Activated CD8-positive, alpha-beta memory T cell treated with anti-CD3 and anti-CD28 coated beads, Interleukin-2, amount 50 U/mL, for 48 hours (primary cell): ENCODE measurements at places on chromosomes 3 and 15.

- no peak for DNase-seq
Measured at GRCh38 chr15:52290800-52291199, 4.8 kb downstream of the MYO5C start.

DNA sequence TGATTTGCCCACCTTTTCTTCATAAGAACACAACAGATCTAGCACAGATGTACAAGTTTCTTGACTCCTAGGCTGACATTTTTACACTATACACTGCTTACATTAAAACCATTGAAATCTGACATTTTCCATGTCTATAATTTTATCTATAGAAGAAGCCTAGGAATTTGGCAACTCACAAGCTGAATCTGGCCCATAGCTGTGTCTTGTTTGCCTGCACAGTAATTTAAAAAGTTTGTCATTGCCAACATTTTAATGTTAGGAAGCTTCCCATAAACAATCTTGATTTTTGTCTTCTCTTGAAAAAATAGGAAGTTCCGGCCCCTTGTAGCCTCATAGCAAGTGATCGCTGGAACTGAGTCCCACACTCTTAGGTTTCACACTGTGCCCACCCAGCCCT lies 394.6 kb upstream of the AZI2 start:
- DNase-seq: no peak

- no peak for DNase-seq
Measured at GRCh38 chr15:101317336-101317872, 22.4 kb upstream of the SNRPA1 start.

DNA sequence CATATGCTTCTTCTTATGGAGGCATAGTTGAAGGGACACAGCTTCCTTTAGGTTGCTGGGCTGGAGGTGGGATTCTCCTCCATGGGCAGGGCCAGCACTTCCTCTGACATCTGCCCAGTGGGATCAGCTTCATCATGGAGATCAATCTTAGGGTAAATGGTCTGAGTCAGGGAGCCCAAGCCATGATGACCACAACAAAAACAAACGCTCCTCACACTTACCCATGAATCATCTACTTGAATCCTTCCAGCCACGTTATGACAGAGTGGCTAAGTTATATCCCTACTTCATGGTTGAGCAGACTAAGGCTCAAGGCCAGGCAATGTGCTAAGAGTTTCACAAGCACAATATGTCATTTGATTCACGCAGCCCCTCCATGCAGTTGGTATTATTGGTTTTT lies 87.2 kb upstream of the NMNAT3 start:
- DNase-seq: no peak

GRCh38 chr3:197022405-197023231 lies 7.0 kb downstream of the MELTF start:
- DNase-seq: no peak

- DNase-seq: no peak
Measured at GRCh38 chr3:142417302-142417701, 30.5 kb downstream of the XRN1 start.
